ENCODE measurements at places on chromosomes 3 and 15.

- DNase-seq = no peak
Measured at GRCh38 chr3:26989037-26989436, 366.5 kb downstream of the LRRC3B start.

GRCh38 chr15:74425630-74426029, 8.1 kb downstream of the SEMA7A start:
- no peak for DNase-seq

- no peak for DNase-seq
Measured at GRCh38 chr3:194779729-194780224, 94.1 kb downstream of the FAM43A start.

- DNase-seq = no peak
Measured at GRCh38 chr15:98738689-98739401, 90.5 kb downstream of the IGF1R start.

DNA sequence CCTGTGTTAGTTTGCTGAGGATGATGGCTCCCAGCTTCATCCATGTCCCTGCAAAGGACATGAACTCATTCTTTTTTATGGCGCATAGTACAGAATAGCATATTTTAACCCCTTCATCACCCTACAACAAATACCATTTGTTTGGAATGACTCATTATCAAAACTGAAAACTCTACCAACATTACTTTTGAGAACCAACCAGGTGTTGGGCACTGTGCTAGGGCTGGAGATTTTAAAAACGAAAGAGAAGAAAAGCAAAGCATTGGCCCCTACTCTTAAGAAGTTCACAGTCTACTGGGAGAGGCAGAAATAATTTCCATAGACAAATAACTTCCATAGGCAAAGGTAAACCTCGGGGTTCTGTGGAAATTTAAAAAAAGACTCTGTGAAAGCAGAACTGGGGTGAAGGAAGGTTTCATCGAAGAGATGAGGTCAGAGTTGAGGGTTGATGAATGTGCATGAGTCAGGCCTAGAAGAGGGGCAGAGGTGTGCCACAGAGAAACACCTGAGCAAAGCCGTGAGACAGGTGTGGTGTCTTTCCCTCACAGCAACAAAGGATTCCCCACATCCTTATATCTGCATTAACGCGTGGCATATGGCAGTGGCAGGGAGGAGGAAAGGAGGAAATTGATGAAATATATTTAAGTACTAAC, 51.0 kb downstream of the MCF2L2 start:
- DNase-seq = peak; percentile 32

- no peak for DNase-seq
Measured at GRCh38 chr3:54374214-54374852, 252.0 kb downstream of the CACNA2D3 start.

- no peak for DNase-seq
Measured at GRCh38 chr3:125960456-125961288, 8.3 kb upstream of the ROPN1B start.

DNA sequence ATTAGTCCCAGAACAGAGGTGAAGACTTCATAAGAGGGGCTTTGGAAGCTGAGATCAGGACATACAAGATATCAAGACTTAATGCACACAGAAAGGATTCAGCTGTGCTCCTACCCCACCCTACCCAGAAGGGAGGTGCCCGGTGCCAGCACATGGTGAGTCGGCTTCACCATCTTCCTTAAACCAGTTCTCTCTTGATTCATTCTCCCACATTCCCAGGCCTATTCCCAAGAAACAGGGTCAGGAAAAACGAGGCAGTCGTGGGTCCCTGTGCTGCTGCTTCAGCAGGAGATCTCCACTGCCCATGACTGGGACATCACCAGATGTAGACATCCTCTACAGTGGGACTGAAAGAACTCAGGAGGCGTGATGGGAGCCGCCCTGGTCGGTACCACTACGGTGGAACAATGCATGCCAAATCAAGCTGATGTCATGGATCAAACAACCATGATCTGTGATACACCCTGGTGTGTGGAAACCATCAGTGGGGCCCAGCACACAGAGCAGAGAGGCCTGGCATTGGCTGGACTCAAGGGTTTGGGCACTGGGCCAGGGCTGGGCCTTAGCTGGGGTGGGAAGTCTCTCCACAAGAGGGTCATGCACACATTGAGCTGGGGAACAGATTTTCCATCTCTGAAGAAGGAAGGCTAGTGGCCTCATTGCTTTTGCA, 41.9 kb downstream of the CCDC12 start:
- DNase-seq = peak; percentile 17
